ENCODE measurements at places on chromosomes 4 and X.

- DNase-seq: no peak
Measured at GRCh38 chr4:115424852-115425251, 311.4 kb upstream of the NDST4 start.

DNA sequence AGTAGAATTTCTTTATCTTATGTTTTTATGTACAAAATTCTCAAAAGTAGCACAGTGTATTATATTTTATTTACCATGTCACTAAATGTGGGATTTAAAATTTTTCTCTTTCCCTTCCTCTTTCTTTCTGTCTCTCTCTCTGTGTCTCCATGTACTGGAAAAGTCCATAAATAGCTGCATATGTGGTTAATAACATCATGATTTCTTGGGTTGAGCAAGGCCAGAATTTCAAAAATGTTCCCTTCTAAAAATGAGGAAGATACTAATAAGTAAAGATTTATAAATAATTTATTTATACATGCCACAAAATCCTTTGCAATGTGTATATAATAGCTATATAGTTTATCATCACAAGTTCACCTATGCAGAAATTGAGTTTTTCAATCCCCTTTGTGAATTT, 29.1 kb upstream of the DKK2 start:
- DNase-seq: no peak

- DNase-seq: no peak
Measured at GRCh38 chr4:185424905-185425646, 688 bp downstream of the UFSP2 start.

DNA sequence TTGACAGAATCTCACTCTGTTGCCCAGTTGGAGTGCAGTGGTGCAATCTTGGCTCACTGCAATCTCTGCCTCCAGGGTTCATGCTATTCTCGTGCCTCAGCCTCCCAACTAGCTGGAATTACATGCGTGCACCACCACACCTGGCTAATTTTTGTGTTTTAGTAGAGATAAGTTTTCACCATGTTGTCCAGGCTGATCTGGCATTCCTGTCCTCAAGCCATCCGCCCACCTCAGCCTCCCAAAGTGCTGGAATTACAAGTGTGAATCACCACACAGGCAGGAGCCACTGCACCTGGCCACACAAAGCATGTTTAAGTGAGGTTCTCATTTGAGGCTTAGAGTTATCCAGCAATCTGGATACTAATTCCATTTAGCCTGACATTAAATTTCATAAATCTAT, 180.9 kb upstream of the GRID2 start:
- no peak for DNase-seq

DNA sequence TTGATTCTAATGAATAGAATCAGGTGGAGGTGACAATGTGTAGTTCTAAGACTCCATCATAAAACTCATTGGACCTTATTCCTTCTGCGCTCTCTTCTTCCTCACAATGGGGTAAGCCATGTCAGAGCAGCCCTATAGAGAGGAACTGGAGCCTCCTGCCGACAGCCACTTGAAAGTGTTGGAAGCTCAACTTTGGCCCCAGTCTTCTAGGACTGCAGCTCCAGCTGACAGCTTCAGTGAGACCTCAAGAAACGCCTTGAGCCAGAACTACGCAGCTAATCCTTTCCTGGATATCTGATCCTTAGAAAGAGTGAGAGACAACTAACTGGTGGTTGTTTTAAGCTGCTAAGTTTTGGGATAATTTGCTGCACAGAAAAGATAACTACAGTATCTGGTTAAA, 22.1 kb upstream of the ADH7 start:
- DNase-seq: no peak

GRCh38 chrX:117839544-117839943, 277.1 kb downstream of the KLHL13 start:
- no peak for DNase-seq

- DNase-seq: no peak
Measured at GRCh38 chrX:6026980-6027379, 201.7 kb downstream of the NLGN4X start.

DNA sequence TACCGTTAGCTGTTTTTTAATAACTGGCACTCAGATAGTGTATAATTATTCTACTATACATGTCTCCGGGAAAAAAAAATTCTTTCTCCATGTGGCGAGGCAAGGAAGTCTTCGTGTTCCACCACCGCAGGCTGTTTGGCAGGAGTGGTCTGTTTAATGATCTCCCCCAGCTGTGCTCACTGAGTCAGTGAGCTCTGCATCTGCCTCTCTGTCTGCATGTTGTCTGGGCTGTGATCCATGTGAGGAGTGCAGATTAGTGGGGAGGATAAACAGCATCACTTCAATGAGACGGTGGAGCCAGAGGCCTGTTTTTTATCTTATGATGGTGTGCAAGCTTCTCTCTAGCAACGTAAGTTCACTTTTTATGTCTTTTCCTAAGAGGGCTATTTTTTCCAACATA, 69.8 kb downstream of the RPS3A start:
- DNase-seq: no peak

- DNase-seq: no peak
Measured at GRCh38 chr4:54800831-54801530, 143.2 kb downstream of the KIT start.

DNA sequence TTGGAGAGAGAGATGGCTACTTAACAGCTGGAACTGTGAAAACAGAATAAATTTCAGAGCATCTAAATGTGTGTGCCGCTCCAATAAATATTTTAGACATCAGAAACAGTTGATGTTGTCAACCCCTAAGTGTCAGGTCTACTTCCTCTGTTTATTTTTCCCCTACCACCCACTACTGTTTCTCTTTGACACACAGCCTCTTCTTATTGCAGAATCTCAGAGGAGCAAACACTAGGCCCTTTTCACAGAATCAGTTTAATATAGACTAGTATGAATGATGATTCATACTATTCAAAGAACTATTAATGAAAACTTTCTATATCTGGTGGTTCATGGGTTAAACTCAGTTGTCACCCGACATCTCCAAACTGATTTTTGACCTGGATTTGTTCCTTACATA, 33.9 kb downstream of the NAA11 start:
- no peak for DNase-seq

GRCh38 chr4:142202404-142203332, 566.3 kb downstream of the IL15 start:
- no peak for DNase-seq

GRCh38 chr4:92334716-92335350, 31.1 kb downstream of the GRID2 start:
- DNase-seq: no peak

GRCh38 chr4:13399257-13399656, 84.9 kb downstream of the RAB28 start:
- DNase-seq: no peak

DNA sequence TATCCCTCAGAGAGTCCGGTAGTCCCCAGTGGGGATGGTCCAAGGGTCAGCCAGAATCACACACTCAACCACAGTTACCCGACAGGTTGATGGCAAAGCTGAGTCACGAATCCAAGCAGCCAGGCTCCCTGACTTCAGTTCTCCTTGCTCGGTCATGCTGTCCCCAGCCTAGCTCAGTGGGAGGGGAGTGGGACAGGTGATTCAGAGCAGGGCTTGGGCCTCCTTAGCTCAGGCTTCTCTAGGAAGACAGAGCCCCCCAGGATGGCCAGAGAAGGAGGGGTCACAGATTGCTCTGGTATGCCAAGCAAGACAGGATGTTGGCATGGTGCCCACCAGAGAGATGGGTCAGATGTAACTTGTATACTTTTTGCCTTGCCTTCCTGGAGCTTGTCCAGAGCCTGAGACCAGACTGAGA, 66.5 kb downstream of the EFNB1 start:
- DNase-seq: no peak

DNA sequence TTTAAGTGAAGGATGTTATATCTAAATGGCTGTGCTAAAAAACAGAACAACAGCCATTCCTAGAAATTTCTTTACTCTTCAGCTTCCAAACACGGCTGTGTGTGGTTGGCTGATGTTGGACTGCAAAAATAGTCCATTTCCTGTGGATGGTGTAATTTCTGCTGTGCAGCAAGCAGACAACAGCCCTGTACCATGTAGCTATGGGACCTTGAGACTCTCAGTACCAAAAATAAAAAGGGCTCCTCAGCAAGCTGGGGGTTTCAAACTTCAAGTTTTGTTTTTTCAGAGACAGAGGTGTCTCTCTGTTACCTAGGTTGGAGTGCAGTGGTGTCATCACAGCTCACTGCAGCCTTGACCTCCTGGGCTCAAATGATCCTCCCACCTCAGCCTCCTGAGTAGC, 18.1 kb downstream of the CD40LG start:
- no peak for DNase-seq

- no peak for DNase-seq
Measured at GRCh38 chr4:127001933-127002332, 630.8 kb upstream of the INTU start.

DNA sequence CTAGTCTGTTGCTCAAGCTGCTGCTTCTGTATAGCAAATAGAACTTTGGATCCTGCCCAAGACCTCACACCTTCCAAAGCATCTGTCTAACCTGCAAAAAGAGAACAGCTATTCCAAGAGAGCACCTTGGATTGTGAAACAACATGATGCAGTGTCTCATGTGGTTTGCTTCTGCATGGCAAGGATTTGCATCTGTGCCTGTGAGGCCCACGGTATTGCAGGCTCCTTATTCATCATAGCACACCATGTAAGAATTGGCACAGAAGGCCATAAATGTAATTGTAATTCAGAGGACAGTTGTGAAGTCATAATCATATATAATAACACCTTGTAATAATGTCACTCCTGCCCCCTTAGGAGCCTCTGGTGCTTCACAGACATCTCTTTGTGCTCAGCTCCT, 147.1 kb downstream of the ZNF674 start:
- DNase-seq: no peak

GRCh38 chr4:53012738-53013137, 150.6 kb downstream of the RASL11B start:
- no peak for DNase-seq

- DNase-seq: no peak
Measured at GRCh38 chr4:150009533-150009932, 68.7 kb upstream of the DCLK2 start.

DNA sequence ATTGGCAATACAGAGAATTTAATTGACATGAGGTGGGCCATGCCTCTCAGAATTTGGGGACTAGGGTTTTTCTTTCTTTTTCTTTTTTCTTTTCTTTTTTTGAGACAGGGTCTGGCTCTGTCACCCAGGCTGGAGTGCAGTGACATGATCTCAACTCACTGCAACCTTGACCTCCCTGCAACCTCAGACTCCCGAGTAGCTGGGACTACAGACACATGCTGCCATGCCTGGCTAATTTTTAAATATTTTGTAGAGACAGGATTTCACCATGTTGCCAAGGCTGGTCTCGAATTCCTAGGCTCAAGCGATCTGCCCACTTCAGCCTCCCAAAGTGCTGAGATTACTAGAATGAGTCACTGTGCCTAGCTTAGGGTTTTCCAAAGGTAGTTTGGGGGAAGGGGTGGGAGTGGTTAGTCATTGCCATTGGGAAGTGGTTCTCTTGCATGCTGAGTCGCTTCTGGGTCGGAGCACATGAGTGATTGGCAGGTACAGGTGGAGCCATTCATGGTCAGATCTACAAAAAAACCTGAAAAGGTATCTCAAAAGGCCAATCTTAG, 54.5 kb downstream of the MID2 start:
- DNase-seq: no peak

- DNase-seq: no peak
Measured at GRCh38 chr4:163495900-163496299, 1.4 kb downstream of the TMA16 start.

- DNase-seq: no peak
Measured at GRCh38 chr4:41838590-41838989, 90.1 kb upstream of the PHOX2B start.

DNA sequence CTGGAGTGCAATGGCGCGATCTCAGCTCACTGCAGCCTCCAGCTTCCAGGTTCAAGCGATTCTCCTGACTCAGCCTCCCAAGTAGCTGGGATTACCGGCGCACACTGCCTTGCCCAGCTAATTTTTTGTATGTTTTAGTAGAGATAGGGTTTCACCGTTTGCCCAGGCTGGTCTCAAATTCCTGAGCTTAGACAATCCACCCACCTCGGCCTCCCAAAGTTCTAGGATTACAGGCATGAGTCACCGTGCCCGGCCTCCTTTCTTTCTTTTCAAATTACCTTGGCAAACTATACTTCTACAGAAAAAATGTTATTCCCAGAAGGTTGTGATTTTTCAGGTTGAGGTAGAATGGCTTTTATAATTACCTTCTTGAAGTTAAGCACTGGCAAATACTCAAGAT, 321.9 kb upstream of the PRPS2 start:
- DNase-seq: no peak

GRCh38 chr4:37793562-37793961, 32.9 kb upstream of the PGM2 start:
- no peak for DNase-seq

DNA sequence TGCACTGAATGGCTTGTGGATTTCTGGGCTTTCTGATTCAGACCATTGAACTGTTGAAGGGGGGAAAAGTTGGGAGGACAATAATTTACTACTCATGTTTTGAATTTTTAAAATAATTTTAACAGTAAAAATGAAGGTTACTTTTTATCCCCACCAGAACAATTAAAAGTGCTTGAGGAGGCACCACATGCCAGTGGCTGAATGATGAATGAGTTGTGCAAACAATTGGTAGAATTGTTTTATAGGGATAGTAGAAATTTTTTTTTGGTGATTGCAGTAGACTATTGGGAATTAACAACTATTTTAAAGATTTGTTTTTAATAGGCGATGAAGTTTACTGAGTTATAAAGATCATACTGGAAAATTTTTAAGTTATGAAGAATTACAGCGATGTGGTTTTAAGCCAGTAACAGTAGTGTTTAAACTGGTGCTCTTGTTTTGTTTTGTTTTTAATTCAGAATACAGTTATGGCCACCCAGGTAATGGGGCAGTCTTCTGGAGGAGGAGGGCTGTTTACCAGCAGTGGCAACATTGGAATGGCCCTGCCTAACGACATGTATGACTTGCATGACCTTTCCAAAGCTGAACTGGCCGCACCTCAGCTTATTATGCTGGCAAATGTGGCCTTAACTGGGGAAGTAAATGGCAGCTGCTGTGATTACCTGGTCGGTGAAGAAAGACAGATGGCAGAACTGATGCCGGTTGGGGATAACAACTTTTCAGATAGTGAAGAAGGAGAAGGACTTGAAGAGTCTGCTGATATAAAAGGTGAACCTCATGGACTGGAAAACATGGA, 2.7 kb downstream of the REST start:
- DNase-seq: no peak

DNA sequence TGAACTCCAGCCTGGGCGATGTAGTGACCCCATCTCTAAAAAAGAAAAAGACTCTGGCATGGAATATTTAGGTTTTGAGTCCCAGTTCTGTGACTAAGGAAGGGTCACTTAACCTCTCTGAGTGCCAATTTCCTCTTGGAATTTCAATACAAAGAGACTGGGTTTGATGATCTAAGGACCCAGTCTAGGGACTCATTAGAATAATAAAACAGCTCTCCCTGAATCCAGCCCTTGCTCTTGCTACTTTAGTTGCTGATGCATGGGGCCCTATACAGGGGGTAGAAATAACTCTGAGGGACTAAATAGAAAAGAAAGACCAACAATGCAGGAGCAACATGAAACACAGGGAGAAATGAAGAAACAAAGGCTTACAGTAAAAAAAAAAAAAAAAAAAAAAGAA, 12.6 kb downstream of the C4orf54 start:
- DNase-seq: no peak

DNA sequence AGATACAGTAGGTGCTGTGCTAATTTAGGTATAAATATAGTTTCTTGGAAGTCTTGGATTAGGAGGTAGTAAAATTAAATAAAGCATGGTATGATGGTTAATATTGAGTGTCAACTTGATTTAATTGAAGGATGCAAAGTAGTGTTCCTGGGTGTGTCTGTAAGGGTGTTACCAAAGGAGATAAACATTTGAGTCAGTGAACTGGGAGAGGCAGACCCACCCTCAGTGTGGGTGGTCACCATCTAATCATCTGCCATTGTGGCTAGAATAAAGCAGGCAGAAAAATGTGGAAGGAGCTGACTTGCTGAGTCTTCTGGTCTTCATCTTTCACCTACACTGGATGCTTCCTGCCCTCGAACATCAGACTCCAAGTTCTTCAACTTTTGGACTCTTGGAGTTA, 153.7 kb upstream of the GK2 start:
- DNase-seq: no peak
